Activated T-cell treated with anti-CD3 and anti-CD28 coated beads for 24 hours (primary cell): ENCODE measurements at places on chromosomes 4 and X.

- DNase-seq = no peak
These were observed 340.1 kb upstream of the PPARGC1A start for GRCh38 chr4:24229978-24230377.

DNA sequence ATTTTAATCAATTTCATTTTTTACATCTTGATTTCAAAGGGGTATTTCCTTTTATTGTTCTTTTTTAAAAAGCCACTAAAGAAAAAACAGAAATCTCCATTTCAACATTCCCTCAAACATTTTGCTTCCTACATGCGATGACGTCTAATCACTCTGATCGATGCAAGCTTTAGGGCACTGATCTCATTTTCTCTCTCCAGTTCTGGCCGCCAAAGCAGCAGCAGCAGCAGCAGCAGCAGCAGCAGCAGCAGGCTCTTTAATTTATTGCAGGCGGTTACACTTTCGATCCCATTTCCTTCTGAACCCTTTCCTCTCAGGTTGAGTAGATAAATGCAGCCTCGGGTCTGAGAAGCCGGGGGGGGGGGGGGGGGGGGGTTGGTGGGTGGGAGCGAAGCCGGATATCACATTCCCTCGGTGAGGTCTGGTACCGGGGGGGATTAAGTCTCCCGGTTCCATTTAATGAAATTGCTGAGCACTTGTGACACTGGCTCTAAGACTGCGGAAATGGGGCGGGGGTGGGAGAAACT lies 3.4 kb upstream of the PCDH7 start:
- DNase-seq = no peak

DNA sequence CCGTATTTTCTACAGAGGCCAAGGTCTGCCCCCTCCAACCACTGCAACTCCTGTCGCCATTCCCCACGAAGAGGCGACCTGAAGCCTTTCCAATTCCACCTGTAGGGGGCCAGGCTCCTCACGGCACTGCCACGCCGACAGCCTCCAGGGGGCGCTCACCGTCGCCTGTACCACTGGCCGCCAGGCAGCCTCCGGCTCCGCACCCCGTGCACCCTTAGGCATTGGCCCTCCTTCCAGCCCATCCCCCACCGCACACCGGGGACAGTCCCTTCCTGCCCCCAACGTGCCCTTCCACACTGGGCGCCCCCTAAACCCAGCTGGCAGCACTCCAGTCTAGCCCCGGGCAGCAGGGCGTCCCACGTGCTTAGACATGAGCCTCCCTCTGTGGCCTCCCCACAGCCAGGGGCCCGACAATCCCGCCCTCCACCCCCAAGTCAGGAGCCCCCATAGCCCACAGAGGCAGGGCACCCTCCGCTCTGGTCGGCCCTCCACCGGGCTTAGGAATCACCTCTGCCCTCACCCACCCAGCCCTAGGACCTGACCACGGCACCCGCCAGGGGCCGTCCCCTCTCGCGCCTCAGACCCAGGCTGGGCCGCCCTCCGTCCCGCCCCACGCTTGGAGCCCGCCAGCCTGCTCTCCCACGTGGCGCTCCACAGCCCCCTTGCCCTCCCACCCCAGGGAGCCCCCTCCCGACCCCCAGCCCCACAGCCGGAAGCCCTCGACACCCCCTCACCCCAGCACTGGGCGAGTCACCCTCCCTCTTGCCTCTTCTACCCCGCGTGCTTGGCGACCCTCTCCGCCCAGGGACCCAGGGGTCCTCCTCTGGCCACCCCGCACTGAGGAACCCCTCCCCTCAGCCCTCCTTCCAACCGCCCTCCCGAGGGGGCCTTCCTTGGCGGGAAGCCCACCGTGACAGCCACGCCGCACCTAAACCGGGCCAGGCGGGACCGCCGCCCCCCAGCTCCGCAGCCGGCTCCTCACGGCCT lies 711 bp downstream of the PNMA6E start:
- peak; percentile 30 for DNase-seq

DNA sequence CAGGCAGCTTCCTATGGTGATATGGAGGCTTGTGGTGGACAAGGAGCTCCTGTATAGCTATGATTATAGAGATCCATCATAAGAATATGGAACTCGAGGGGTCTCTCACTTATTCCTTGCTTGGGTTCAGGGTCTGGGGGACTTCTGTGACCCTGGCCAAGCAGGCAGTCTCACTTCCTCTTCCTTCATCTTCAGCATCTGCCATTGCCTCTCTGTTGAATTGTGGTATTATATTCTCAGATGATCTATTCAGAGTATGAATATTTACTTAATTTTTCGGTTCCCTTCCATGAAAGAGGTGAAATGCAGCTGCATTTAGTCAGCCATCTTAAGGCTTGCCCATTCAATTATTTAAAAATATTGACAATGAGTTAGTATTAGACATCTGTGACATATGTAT lies 292.9 kb downstream of the SPIN4 start:
- no peak for DNase-seq

GRCh38 chr4:148634476-148634875 lies 192.3 kb upstream of the NR3C2 start:
- DNase-seq = no peak

GRCh38 chrX:45329217-45329616 lies 128.5 kb upstream of the DIPK2B start:
- no peak for DNase-seq
